MG63 (cell line): ENCODE measurements at places on chromosomes 12 and 14. TPM values are rescaled to one million over a fixed set of nuclear protein-coding genes. Genes with fewer than 3 reads are reported as not detected.

The KRT78 gene
- not detected in 2 replicates for total RNA-seq

The MAP3K9 gene
- total RNA-seq = 0.17 and 0.76 TPM in 2 replicates

The CMKLR1 gene
- total RNA-seq = 1.3 and 1.5 TPM in 2 replicates

The IFNG-AS1 gene
- not detected in 2 replicates for total RNA-seq

The ATL1 gene
- total RNA-seq = 0.10 TPM in 1 of 2 replicates, not detected in the other

The LGR5 gene
- not detected in 2 replicates for total RNA-seq

The VDR gene
- total RNA-seq = 14.7 and 15.9 TPM in 2 replicates

The SLC7A7 gene
- 4.0 TPM in 1 of 2 replicates, not detected in the other for total RNA-seq

The SCNN1A gene
- 0.07 and 0.66 TPM in 2 replicates for total RNA-seq
